ENCODE measurements at places on chromosomes 7 and 10.

- no peaks in the 10 kb centered on the region for H3K27me3 ChIP-seq
- no peak overlapping the region for H3K27ac ChIP-seq
- H3K4me1 ChIP-seq: no peaks in the 10 kb centered on the region
- no peak overlapping the region for H3K4me3 ChIP-seq
- no peak for DNase-seq
These were observed 942.5 kb downstream of the KCNMA1 start for GRCh38 chr10:76695069-76695468.

DNA sequence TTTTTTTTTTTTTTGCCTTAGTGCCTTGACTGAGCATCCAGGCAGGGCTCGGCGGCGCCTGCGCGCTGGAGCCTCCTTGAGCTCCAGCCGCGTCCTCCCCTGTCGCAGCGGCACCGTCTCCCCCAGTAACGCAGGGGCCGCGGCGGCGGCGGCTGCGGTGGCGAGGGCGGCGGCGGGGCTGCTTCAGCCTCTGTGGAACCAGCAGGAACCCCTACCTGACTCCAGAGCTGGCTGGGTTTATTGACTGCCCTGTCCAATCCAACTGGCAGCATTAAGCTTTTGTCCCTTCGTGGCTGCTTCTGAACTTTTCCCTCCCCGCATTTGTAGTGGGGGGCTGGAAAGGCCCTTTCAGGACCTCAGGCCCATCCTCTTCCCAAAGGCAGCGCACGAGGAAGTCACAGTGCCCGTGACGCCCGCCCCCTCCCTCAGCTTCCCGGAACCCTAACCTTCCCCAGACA is at the start of gene GPR85:
TSS of gene GPR85 (minus strand) at position 397 of the 458 bp plus-strand sequence. CDS start 2,106 bp downstream, outside the sequence.
- H3K36me3 ChIP-seq: no peaks in the 10 kb centered on the region
- H3K4me3 ChIP-seq: peak within 1 kb of the TSS; percentile 14
- peaks cover 14% of the 10 kb centered on the region for H3K27me3 ChIP-seq
- peak; percentile 17 for DNase-seq
- peak within 1 kb of the TSS; percentile 9 for H3K27ac ChIP-seq

DNA sequence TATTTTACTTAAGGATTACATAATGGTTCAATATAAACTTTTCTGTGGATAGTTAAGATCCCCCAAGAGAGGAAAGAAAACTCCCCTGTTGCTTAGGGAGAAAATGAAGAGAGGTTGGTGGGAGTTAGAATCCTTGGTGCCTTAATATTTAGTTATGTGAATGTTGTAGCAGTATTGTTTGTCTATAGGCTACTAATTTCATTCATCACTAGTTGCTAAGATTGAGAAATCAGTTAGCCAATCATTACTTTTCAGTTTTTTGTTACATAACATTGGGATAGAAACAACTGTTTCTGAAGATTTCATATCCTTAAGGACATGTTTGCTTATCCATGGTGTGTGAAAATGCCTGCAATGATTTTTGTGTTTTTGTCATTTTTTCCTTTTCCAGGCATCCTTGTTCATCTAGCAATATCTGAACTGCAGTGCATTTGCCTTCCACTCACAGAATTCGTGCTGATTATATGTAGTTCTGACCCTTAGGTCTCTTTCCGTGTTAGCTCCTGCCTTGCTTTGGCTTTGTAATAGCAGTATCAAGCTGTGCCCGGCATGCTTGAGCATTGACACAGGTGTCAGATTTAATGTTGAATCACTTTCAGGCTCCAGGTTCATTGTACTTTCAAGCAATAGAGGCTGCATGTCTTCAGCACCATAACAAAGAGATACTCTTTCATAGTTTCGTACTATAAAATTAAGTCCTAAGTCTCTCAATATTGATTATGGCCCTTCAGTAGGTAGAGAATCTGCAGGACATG is 85.0 kb downstream of the PODXL start:
- H3K27ac ChIP-seq: no peak overlapping the region
- DNase-seq: no peak
- H3K36me3 ChIP-seq: peaks cover 13% of the 10 kb centered on the region
- no peaks in the 10 kb centered on the region for H3K4me1 ChIP-seq

DNA sequence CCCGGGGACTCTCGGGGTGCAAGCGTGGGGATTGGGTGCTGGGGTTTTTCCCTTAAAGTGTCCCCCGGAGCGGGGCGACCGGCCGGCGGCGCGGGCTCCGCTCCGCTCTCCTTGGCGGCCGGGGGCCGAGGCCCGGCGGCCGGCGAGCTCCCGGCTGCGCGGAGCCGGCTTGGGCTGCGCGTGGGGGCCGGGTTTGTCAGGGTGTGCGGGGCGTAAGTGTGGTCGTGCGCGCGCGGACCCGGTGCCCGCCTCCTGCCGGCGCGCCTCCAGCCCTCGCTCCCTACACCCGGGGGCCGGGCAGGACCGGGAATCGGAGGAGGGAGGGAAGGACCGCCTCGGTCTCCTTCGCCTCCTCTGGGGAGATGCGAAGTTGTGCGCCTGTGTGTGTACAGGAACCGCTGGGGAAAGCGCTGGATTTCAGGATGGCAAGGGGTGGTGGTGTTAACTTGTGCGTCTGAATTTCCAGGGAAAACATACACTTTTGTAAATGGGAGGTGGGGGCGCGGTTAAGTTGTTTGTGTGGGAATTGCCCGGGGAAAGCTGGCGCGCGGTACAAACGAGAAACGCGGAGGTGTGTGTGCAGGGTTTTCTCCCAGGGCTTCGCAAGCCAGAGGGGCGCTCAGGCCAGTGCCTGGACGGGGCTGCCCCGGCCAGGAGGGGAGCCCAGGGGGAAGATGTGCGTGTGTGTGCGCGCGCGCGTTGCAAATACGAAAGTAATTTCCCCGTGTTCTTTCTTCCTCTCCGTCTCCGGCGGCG is 737 bp downstream of the ZMIZ1 start:
- peak; percentile 64 for DNase-seq
- peak overlapping the region; percentile 99 for H3K27ac ChIP-seq
- H3K36me3 ChIP-seq: no peaks in the 10 kb centered on the region
- peak overlapping the region; percentile 89 for H3K4me3 ChIP-seq
- no peaks in the 10 kb centered on the region for H3K27me3 ChIP-seq

DNA sequence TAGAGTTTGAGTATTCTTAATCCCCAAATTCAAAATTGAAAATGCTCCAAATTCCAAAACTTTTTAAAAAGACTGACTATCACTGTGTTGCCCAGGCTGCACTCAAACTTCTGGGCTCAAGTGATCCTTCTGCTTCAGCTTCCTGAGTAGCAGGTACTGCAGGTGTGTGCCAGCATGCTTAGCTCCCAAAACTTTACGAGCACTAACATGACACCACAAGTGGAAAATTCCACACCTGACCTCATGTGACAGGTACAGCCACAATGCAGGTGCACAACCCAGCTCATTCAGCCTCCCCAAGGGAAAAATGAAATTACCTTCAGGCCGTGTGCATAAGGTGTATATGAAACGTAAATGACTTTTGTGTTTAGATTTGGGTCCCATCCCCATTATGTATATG is 16.5 kb downstream of the CDC123 start:
- H3K4me1 ChIP-seq: peaks cover 7% of the 10 kb centered on the region
- no peak for DNase-seq
- no peak overlapping the region for H3K4me3 ChIP-seq
- H3K27me3 ChIP-seq: no peaks in the 10 kb centered on the region
- H3K27ac ChIP-seq: no peak overlapping the region

DNA sequence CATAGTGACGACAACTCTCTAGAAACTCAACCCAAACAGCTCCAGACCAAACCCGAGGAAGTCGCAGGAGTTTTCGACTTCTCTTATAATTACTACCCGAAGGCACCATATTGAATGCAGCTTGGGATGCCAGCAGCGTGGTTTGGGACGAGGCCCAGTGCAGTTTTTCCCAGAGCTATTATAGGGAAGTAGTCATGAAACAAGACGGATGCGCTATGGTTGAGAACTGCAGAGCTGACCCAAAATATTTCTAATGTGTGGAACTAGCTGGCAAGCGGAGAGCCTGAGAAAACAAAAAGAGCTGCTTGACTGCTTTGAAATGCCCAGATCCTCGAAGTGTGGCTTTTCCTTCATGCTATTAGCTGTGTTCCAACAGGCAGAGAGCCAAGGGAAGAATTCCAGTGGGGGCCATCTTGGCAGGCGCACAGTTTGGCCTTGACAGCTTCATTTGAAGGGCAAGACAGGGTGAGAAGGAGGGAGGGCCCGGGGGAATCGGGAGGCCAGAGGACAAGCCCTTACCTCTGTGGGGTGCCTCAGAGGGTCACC is 122.7 kb downstream of the CUL2 start:
- H3K27ac ChIP-seq: no peak overlapping the region
- no peak for DNase-seq
- no peaks in the 10 kb centered on the region for H3K36me3 ChIP-seq
- no peaks in the 10 kb centered on the region for H3K27me3 ChIP-seq

GRCh38 chr7:92832534-92833023 is 3.8 kb downstream of the CDK6 start:
- H3K4me1 ChIP-seq: peaks cover 57% of the 10 kb centered on the region
- DNase-seq: no peak
- peak overlapping the region; percentile 65 for H3K4me3 ChIP-seq
- no peaks in the 10 kb centered on the region for H3K27me3 ChIP-seq
- peak overlapping the region; percentile 94 for H3K27ac ChIP-seq

- H3K27ac ChIP-seq: no peak overlapping the region
- H3K36me3 ChIP-seq: no peaks in the 10 kb centered on the region
- peaks cover 22% of the 10 kb centered on the region for H3K4me1 ChIP-seq
These were observed 2.4 kb upstream of the CNOT4 start for GRCh38 chr7:135512135-135512887.

- H3K27ac ChIP-seq: no peak overlapping the region
- H3K4me1 ChIP-seq: no peaks in the 10 kb centered on the region
- DNase-seq: no peak
These were observed 21.6 kb upstream of the WASL start for GRCh38 chr7:123770378-123770777.

DNA sequence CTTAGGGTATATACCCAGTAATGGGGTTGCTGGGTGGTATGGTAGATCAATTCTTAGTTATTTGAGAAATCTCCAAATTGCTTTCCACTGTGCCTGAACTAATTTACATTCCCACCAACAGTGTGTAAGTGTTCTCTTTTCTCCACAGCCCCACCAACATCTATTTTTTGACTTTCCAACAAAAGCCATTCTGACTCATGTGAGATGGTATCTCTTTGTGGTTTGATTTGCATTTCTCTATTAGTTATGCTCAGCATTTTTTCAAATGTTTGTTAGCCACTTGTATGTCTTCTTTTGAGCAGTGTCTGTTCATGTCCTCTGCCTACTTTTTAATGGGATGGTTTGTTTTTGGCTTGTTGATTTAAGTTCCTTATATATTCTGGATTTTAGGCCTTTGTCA is 66.4 kb downstream of the MGAM2 start:
- H3K27ac ChIP-seq: no peak overlapping the region
- H3K4me1 ChIP-seq: no peaks in the 10 kb centered on the region
- no peak overlapping the region for H3K4me3 ChIP-seq
- no peaks in the 10 kb centered on the region for H3K27me3 ChIP-seq
- no peak for DNase-seq

DNA sequence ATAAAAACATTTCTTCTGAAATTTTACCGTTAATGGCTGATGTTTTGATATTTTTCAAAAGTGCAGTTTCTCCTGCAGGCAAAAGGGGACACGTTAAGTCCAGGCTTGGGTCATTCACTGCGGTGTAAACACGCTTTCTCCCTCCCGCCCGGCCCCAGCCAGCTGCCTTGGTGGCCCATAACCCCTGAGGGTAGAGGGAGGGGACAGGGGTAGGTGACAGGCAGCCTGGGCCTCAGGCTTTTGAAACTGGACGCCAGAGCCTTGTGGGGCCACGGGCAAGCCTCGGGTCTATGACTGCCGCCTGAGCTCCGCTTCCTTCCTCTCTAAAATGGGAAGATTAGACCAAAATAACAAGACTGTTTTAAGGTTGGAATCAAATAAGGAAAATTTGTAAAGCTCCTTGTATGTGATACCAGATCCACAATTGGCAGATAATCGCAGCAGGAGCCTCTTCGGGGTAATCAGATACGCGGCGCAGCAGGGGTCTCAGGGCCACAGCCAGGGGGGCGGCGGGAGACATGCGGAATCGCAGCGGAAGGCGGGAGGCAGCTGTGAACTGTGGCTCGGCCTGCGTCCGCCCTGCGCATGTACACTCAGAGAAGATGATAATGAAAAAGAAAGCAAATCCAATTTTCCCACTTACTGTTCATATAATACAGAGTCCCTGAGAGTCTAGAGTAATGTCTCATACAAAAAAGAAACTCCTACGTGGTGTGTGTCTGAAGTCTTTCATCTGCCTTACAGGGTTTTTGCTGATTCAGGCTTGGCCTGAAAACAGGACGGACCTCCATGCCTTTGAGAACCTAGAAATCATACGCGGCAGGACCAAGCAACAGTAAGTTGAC is 138.3 kb downstream of the EGFR start:
- no peak overlapping the region for H3K4me3 ChIP-seq
- DNase-seq: no peak
- no peaks in the 10 kb centered on the region for H3K4me1 ChIP-seq
- no peak overlapping the region for H3K27ac ChIP-seq
- no peaks in the 10 kb centered on the region for H3K36me3 ChIP-seq

DNA sequence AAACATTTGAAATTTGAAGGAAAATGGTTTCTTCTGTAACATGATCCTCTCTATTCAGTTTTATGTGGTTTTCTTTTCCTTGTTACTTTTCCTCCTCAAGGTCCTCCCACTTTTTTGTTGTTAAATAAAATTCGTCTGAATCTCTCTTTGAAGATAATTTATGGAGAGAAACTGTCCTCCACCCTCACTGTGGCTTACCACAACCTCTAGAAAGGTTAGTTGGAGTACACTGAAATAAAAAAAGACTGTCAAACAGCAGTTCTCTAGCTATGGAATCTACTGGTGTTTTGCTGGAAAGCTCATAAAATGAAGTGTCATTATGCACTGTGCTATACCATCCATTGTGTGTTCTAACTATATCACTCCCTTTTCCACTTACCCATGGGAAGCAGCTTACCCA is 189.4 kb downstream of the HDAC9 start:
- H3K36me3 ChIP-seq: no peaks in the 10 kb centered on the region
- no peaks in the 10 kb centered on the region for H3K4me1 ChIP-seq
- H3K27ac ChIP-seq: no peak overlapping the region
- no peak overlapping the region for H3K4me3 ChIP-seq
- H3K27me3 ChIP-seq: no peaks in the 10 kb centered on the region
- no peak for DNase-seq

- H3K4me1 ChIP-seq: peaks cover 12% of the 10 kb centered on the region
- no peaks in the 10 kb centered on the region for H3K36me3 ChIP-seq
- H3K27ac ChIP-seq: no peak overlapping the region
These were observed 2.9 kb upstream of the PALD1 start for GRCh38 chr10:70475661-70476060.

DNA sequence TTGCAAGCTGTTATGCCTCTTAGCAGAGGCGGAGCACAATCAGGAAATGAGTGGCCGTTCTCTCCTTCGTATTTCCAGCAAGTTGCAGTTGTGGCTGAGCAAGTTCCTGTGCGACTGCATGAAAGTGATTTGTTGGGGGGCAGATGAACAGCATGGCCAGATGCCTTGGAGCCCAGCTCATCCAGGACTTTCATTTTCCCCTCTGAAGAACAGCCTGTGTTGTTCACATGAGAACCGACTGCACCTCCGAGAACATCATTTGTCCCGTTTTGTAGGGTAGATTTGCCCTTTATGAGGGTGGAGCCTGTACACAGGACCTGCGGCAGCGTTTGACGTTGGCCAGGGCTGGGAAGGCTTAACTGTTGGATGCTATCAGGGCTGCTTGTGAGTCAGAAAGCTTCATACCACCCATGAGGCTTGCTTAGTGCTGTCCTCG is 4.4 kb downstream of the BAG3 start:
- H3K27ac ChIP-seq: peak overlapping the region; percentile 94
- H3K36me3 ChIP-seq: no peaks in the 10 kb centered on the region
- peaks cover 66% of the 10 kb centered on the region for H3K4me1 ChIP-seq
- no peaks in the 10 kb centered on the region for H3K27me3 ChIP-seq

- peaks cover 4% of the 10 kb centered on the region for H3K4me1 ChIP-seq
- DNase-seq: peak; percentile 43
- no peak overlapping the region for H3K4me3 ChIP-seq
- no peaks in the 10 kb centered on the region for H3K36me3 ChIP-seq
- H3K27me3 ChIP-seq: no peaks in the 10 kb centered on the region
These were observed 23.1 kb downstream of the MDFIC start for GRCh38 chr7:114944745-114945625.

All from transverse colon (tissue), 4 donors.